ENCODE measurements at places on chromosomes 1 and 21. TPM values are rescaled to one million over a fixed set of nuclear protein-coding genes. Genes with fewer than 3 reads are reported as not detected.

DNA sequence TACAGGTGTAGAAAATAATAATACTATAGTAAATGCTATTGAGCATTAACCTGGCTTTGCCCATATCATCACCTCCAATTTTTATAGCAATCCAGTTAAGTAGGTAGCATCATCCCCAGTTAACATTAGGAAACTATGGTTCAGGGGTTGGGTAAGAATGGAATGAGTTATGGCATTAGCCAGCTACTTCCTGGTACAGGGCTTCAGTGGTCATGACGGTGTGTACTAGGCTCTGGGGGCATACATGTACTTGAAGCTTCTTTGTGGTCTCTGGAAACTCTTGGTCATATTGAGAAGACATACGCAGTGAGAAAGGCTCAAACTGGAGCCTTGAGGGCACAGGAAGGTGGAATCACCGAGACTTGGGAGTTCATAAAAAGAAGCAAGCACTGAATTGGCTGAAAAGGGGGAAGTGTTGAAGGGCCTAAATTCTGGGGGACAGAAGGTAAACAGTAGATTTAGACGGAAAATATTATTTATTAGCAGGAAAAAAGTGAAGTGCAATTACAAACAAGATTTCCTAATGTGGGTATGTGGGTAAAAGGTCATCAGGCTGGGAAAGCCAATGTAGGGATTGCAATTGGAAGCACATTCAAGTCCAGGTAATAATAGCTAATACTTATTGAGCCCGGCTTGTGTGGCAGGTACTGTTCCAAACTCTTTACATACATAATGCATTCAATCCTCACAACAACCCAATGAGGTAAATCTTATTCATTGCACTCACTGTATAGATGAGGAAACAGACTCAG is 114.2 kb upstream of the ATP1A1 start:
- no peaks in the 10 kb centered on the region for H3K27me3 ChIP-seq
- no peaks in the 10 kb centered on the region for H3K4me1 ChIP-seq
- no peak overlapping the region for H3K4me3 ChIP-seq
- no peaks in the 10 kb centered on the region for H3K36me3 ChIP-seq
- DNase-seq, result no peak

DNA sequence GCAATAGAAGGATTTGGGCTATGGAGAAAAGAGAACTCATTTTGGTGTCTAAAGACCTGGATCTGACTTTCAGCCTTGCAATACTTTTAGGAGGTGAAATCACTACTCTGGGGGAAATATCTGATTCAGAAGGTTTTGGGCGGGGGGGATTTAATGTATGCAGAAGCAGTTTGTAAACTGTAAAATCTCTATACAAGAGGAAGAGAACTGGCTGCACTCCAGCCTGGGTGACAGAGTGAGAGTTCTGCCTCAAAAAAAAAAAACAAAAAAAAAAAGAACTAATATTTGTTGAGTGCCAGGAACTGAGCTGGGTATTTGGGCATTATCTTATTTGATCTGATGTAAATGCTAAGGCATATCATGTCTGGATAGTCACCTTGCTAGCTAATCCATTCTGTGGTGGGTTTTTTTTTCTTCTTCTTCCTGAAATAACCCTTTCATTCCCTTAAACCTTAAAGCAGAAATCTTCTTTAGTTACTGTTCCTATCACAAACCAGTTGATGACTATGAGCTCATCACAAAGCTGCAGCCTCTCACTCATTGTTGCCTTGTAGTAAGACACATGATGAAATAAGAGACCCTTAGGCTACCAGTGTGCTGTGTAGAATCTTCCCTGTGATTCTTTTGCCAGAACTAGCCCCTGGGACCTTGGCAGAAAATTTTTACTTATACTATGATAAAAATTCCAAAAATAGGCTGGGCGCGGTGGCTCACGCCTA is 35.6 kb upstream of the SLC16A1 start:
- DNase-seq, result no peak
- H3K4me3 ChIP-seq, result no peak overlapping the region
- H3K27me3 ChIP-seq, result no peaks in the 10 kb centered on the region
- no peaks in the 10 kb centered on the region for H3K36me3 ChIP-seq
- H3K27ac ChIP-seq, result no peak overlapping the region

GRCh38 chr1:175390081-175390481 is 197.5 kb upstream of the KIAA0040 start:
- no peaks in the 10 kb centered on the region for H3K4me1 ChIP-seq
- no peak for DNase-seq
- no peak overlapping the region for H3K4me3 ChIP-seq
- no peaks in the 10 kb centered on the region for H3K27me3 ChIP-seq
- H3K36me3 ChIP-seq, result no peaks in the 10 kb centered on the region

The MUTYH gene
- total RNA-seq, result 19.1 TPM

- DNase-seq, result peak; percentile 28
- H3K27me3 ChIP-seq, result peaks cover 5% of the 10 kb centered on the region
- no peak overlapping the region for H3K27ac ChIP-seq
- peaks cover 13% of the 10 kb centered on the region for H3K4me1 ChIP-seq
Observed at GRCh38 chr1:30085811-30086770, 637.3 kb downstream of the MATN1 start.

The CLDN14 gene
- total RNA-seq, result not detected

DNA sequence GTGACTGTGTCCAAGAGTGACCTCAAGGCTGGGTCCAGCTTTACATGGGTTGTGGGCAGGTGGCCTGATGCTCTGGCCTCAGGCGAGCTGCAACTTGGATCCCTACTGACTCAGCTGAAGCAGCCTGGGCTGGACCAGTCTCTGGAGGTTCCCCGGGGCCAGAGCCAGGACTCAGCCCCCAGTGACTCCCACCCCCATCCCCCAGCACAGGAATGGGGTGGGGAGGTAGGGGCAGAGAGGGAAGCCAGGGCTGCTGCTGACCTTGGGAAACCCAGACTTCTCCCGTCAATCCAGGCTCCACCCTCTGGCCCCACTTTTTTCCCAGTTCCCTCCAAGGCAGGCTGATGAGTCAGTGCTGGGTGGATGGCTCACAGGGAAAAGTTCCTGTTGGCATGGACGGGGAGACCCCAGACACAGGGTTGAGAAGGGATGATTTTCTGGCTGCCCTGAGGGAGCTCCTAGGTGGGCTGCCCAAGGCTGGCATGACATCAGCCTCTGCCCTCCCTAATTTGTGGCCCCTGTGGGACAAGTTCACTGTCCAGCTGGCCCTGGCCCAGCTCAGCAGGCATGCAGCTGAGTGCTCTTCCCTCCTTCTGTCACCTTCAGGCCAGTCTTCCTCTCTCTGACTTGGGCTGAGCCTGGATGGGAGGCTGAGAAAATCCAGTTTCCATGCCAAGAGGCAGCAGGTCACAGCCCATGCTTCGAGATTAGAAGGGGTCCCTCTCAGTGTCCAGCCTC is 2.2 kb downstream of the ZC3H12A start:
- peaks cover 32% of the 10 kb centered on the region for H3K36me3 ChIP-seq
- H3K27ac ChIP-seq, result peak overlapping the region; percentile 95
- peak; percentile 94 for DNase-seq
- peak overlapping the region; percentile 91 for H3K4me3 ChIP-seq

GRCh38 chr1:53946252-53947171 is at the start of gene LRRC42:
TSS of gene LRRC42 (plus strand) at chr1:53946350. CDS start at chr1:53952000, 5,650 bp downstream.
- no peaks in the 10 kb centered on the region for H3K27me3 ChIP-seq
- no peak for DNase-seq
- peak within 1 kb of the TSS; percentile 94 for H3K4me3 ChIP-seq
- H3K36me3 ChIP-seq, result no peaks in the 10 kb centered on the region
- H3K4me1 ChIP-seq, result peaks cover 13% of the 10 kb centered on the region

- no peak overlapping the region for H3K4me3 ChIP-seq
- H3K36me3 ChIP-seq, result no peaks in the 10 kb centered on the region
- H3K27ac ChIP-seq, result no peak overlapping the region
- no peaks in the 10 kb centered on the region for H3K27me3 ChIP-seq
- H3K4me1 ChIP-seq, result no peaks in the 10 kb centered on the region
Observed at GRCh38 chr1:56025942-56026341, 553.4 kb downstream of the PLPP3 start.

GRCh38 chr1:203295796-203296195 is 9.5 kb upstream of the BTG2 start:
- no peaks in the 10 kb centered on the region for H3K27me3 ChIP-seq
- no peak overlapping the region for H3K4me3 ChIP-seq
- peaks cover 8% of the 10 kb centered on the region for H3K4me1 ChIP-seq
- no peak overlapping the region for H3K27ac ChIP-seq
- DNase-seq, result no peak

- peak overlapping the region; percentile 0 for H3K27ac ChIP-seq
- no peak for DNase-seq
- no peaks in the 10 kb centered on the region for H3K27me3 ChIP-seq
- H3K4me1 ChIP-seq, result no peaks in the 10 kb centered on the region
- H3K4me3 ChIP-seq, result no peak overlapping the region
Observed at GRCh38 chr1:25735956-25736529, 64.0 kb upstream of the SELENON start.

DNA sequence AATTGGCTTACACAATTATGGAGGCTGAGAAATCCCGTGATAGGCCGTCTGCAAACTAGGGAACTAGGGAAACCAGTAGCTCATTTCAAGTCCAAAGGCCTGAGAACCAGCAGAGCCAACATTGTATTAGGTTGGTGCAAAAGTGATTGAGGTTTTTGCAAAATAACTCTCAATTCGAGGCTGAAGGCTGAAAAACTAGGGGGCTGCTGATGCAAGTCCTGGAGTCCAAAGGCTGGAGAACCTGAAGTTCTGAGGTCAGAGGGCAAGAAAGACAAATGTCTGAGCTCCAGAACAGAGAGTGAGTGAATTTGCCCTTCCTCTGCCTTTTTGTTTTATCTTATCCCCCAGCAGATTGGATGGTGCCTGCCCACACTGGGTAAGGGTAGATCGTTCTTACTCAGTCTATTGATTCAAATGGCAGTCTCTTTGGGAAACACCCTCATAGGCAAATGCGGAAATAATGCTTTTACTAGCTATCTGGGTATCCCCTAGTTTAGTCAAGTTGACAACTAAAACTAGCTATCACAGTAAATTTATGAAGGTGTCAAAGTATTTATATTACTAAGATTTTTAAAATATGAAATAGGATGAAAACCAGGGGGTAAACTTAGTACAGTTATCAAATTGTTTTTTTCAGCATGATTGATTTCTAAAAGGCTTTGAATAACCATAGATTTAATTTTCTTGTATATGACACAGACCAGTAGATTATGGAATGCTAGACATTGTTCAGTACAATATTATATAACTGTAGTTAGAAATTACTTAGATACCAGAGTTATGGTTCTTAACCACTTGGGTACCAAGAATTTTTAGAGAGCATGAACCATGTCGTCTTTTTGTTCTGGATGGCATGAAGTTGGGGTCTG is 15.4 kb downstream of the RABGAP1L start:
- H3K36me3 ChIP-seq, result no peaks in the 10 kb centered on the region
- no peak overlapping the region for H3K27ac ChIP-seq
- no peak for DNase-seq
- H3K27me3 ChIP-seq, result no peaks in the 10 kb centered on the region
- no peaks in the 10 kb centered on the region for H3K4me1 ChIP-seq

DNA sequence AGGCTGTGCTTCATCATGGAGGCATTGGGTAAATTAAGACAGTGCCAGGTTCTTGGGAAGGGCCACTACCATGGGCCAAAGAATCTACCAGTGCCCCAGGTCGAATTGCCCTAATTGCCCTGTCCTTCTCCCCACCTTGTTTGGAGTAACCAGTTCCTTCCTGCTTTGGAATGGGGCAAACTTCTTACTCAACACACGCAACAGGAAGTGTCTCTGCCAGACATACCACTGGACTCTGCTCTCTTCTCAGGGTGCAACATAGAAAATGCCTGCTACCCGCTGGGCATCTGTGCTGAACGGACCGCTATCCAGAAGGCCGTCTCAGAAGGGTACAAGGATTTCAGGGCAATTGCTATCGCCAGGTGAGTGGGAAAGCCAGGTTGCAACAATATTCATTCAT is 15.8 kb downstream of the CDA start:
- DNase-seq, result no peak
- no peak overlapping the region for H3K4me3 ChIP-seq
- no peak overlapping the region for H3K27ac ChIP-seq
- H3K27me3 ChIP-seq, result no peaks in the 10 kb centered on the region
- no peaks in the 10 kb centered on the region for H3K4me1 ChIP-seq

GRCh38 chr1:17539118-17539476 is 401 bp upstream of the ARHGEF10L start:
- no peaks in the 10 kb centered on the region for H3K27me3 ChIP-seq
- DNase-seq, result no peak
- no peak overlapping the region for H3K27ac ChIP-seq
- H3K36me3 ChIP-seq, result no peaks in the 10 kb centered on the region
- H3K4me3 ChIP-seq, result peak overlapping the region; percentile 32
- H3K4me1 ChIP-seq, result peaks cover 21% of the 10 kb centered on the region

The TGFB2 gene
- total RNA-seq, result 0.94 TPM

- no peaks in the 10 kb centered on the region for H3K27me3 ChIP-seq
- peak within 1 kb of the TSS; percentile 72 for H3K27ac ChIP-seq
- H3K4me1 ChIP-seq, result peaks cover 14% of the 10 kb centered on the region
- peak; percentile 63 for DNase-seq
Observed at GRCh38 chr1:161020509-161021164, at the start of gene F11R. TSS of gene F11R (minus strand) at chr1:161021152. CDS start at chr1:161021073, 79 bp downstream.

- H3K4me1 ChIP-seq, result peaks cover 12% of the 10 kb centered on the region
- no peak for DNase-seq
- H3K4me3 ChIP-seq, result no peak overlapping the region
Observed at GRCh38 chr1:203622486-203622885, 4.1 kb upstream of the ATP2B4 start.

DNA sequence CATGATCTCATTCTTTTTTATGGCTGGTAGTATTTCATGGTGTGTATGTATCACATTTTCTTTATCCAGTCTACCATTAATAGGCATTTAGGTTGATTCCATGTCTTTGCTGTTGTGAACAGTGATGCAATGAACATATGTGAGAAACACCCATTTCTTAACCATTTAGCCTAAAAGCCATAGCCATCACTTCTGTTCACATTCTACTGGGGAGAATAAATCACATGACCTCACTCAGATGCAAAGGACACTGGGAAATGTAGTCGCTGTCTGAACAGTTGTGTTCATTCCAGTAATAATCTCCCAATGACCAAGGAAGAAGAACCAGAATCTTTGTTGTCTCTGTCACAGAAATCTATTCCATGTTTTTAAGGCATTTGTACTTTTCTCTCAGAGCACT is 15.1 kb upstream of the PLA2G2E start:
- H3K4me1 ChIP-seq, result no peaks in the 10 kb centered on the region
- no peaks in the 10 kb centered on the region for H3K36me3 ChIP-seq

The RHBG gene
- total RNA-seq, result 0.83 TPM

The RBM11 gene
- 1.1 TPM for total RNA-seq

DNA sequence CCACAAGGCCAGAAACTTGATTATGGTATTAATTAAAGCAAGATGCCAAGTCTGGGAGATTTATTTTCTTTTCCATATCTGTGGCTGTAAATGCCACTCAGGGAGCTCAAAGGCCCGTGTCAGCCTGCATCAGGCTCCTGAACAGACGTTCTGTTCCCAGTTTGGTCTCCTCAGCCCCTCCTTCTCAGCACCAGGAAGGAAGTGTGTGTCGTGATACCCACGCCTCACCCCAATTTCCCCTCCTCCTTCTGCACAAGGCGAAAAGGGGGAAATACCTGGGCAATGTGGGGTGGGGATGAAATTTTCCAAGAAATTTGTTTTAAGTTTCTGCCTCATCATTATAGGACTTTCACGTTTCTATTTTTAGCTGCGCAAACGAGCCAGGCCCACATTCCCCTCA is 112.0 kb downstream of the SYF2 start:
- no peak for DNase-seq
- no peaks in the 10 kb centered on the region for H3K4me1 ChIP-seq
- H3K27ac ChIP-seq, result no peak overlapping the region
